NCI-H1930 (cell line): ENCODE measurements at places on chromosomes 3 and 15.

DNA sequence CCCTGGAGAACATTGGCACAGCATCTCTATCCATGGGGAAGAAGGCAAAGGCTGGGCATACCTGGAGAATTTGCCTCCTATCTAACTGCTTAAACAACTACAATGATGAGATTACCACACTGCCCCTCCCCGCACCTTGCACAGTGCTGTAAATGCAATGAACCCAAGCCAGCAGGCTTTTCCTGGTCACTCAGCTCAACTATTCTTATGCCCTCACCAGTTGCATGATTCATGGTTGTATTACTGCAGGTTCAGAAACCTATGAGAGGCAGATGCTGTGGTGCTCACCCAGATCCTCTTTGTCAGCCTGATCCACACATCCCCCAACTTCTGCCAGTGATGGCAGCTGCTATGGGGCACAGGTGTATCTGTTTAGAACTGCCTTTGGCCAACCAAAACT, 77.7 kb upstream of the STAC start:
- DNase-seq: no peak

GRCh38 chr3:181289306-181289705, 299.8 kb upstream of the DNAJC19 start:
- no peak for DNase-seq

GRCh38 chr3:139540651-139541531, 1.3 kb upstream of the RBP1 start:
- DNase-seq: no peak

- no peak for DNase-seq
Measured at GRCh38 chr15:68200016-68200861, 4.9 kb downstream of the CALML4 start.

DNA sequence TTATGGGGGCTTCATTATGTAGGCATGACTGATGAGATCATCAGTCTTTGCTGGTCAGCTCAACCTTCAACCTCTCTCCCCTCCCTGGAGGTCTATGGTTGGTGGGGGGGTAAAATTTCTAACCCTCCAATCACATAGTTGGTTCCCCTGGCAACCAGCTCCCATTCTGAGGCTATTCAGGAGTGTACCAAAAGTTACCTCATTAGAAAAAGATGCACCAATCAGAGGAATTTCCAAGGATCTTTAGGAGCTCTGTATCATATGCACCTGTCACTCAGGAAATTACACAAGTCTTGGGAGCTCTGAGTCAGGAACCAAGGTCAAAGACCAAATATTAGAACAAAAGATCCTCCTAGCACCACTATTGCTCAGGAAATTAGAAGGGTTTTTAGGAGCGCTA, 21.4 kb upstream of the LEO1 start:
- DNase-seq: no peak

GRCh38 chr3:186427627-186428281, 65.7 kb upstream of the DGKG start:
- no peak for DNase-seq

DNA sequence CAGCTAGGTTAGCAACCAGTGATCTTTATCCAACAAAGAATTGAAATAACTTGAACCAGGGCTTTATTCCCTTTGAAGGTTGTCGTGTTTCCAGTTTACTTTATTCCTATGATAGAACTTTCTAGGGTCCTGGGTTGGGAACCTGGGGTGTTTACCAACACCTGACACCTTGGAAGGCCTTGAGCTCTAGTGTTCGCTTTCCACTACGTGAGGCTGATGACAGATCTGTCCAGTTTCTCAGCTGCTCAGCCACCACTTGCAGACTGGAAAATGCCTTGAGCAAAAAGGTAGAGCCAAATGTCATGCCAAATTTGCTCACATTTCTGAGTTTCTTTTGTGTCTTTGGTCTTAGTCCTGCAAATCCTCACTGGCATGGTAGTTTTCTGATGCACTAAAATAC, 227.2 kb downstream of the ADAMTSL3 start:
- no peak for DNase-seq
